ENCODE measurements at places on chromosomes 6 and 20. TPM values are rescaled to one million over a fixed set of nuclear protein-coding genes. Genes with fewer than 3 reads are reported as not detected.

DNA sequence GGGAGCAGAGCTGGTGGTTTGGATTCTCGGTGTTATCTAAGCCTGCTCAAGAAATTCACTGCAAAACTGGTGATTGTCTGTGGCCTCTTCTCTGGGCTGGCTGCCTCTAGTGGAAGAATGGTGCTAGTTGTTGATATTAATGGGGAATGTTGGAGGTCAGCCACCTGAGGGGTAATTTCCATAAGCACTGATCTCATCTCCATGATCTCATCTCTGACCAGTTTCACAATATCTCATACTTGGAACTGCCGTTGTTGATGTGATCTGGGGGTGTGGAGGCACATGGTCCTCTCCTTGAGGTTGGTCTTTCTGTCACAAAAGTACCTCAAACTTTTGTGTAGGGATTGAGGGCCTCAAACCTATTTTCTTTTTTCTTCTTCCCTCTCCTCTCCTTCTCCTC, 102.6 kb downstream of the CD109 start:
- no peak for DNase-seq

DNA sequence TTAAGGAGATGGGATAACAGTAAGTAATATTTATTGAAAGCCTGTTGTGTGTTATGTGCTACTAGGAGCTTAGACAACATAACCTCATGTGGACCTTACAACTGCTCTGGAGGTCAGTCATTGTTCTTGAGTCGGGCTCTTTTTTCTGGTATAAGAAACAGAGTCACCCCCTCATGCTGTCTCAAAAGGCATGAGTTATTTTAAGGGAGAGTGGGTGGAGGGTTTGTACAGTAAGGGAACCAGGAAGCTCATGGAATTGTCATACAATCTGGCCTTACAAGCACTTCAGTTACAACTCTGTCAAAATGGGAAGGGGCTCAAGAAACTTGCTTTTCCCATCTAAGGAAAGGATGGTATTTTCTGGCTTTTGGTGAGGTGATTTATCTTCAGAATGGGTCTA, 16.5 kb upstream of the DSE start:
- no peak for DNase-seq

DNA sequence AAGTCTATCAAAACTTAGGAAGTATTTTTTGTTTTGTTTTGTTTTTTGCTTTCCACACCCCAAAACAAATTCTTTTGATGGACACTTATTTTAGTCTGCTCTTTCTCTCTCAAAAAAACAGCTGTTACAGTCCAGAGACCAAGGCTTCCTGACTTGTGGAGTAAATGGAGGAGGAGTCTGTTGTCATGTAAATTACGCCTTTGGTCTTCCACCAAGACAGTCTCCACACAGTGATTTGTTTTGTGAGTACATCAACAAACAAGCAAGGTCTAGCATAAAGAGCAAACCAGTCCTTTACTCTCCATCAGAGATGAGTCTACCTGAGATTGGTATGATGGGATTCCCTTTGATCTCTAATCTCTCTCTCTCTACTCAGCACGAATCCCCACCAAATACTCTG, 588.0 kb upstream of the ARID1B start:
- no peak for DNase-seq

DNA sequence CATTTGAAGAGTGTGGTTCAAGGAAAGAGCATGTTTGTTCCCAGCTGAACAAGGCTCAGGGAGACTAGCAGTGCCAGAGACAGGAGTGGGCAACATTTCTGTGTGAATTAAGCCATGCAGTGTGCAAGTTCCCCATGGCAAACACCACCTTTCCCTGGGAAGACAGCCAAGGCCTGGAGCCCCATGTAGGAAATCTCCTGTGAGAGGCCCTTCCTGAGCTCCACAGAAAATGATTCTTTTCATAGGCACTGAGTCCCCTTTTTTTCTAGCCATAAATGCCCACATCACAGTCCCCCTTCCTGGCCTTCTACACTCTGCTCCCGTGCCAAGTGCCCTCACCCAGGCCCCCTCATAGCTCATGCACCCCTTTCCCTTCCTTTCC, 11.8 kb upstream of the TRAM2 start:
- DNase-seq: no peak

Gene PNLDC1
- not detected for total RNA-seq

Gene CAPN11
- 0.44 TPM for total RNA-seq

Gene FBXO9
- 49.1 TPM for total RNA-seq

Gene MEP1A
- total RNA-seq: not detected

Gene LBP
- 0.10 TPM for total RNA-seq

Gene TFAP2C
- not detected for total RNA-seq

Data from GM12878 (cell line).